RKO (cell line): ENCODE measurements at places on chromosomes 13 and 19.
A peak's percentile ranks its signal among the peaks of the same experiment; 100 is the strongest.

DNA sequence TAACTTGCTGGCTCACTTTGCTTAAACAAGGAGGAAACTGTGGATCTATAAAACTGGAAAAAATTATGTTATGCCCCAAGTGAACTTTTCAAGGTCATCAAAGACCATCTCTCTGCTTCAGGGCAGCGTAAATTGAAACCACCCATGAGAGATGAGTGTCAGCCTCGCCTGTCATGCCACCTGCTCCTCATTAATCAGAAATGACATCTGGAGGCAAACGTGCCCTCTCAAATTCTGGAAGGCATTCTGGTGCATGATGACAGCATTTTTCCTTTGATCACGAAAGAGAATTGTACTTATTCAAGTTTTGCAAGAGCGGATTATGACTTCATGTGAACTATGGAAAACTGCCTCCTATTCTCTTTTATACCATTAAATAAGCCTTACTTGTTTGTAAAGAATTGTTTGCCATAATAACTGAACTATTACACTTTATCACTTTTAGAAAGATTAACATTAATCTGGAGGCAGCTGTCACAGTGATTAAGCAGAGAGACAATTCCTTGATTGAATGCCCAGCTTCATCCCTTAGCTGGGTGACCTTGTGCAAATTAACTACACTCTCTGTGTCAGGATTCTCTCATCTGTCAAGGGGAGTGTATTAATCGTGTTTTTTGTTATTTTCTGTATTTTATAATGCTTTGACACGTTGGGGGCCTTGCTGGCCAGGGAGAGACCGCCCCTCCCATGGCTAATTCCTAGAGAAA, 17.0 kb upstream of the SACS start:
- no peak for DNase-seq

GRCh38 chr13:83498481-83499190, 383.6 kb downstream of the SLITRK1 start:
- peak; percentile 28 for DNase-seq

GRCh38 chr19:15790096-15790495, 2.6 kb downstream of the OR10H5 start:
- peak; percentile 30 for DNase-seq

GRCh38 chr13:51595416-51595815, 11.2 kb downstream of the WDFY2 start:
- no peak for DNase-seq
